Bone marrow (tissue), 2 donors: ENCODE measurements at places on chromosomes 3 and 15.

DNA sequence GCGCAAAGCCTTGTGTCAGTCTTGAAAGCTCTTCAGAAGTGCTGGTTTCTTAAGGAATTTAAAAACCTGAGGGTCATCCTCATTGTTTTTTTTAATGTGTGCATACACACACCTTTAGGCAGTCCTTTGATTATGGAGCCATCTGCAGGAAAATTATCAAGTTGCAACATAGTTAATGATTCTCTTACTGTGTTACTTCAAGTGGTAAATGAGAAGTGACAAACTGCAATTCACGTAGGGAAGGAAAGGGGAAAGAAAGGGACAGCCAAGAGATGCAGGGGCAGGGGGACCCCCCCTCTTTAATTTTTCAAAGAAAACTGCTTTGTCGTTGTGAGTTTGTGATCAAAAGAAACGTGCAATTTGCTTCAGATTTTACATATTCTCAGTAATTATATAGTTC is 162.4 kb upstream of the CGNL1 start:
- DNase-seq = peak; percentile 47

DNA sequence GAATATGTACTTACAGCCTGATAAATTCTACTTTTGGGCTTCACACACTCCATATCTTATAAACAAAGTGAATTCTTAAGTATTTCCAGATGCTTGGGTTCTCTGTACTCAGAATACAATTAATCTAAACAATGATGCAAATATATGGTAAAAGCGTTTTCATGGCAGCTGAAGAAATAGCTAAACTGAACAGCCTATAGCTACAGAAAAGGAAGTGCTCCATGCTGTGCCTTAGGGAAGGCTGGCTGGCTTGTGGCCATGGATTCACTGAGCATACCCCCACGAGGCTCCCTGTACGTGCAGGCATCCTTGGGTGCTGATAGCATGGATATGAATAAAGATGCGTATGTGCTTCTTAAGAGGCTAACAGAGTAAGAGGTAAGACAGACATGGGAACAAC is 264.0 kb downstream of the KLF13 start:
- DNase-seq = no peak

- DNase-seq = no peak
These were observed 600.0 kb downstream of the ROBO1 start for GRCh38 chr3:79167651-79168416.

DNA sequence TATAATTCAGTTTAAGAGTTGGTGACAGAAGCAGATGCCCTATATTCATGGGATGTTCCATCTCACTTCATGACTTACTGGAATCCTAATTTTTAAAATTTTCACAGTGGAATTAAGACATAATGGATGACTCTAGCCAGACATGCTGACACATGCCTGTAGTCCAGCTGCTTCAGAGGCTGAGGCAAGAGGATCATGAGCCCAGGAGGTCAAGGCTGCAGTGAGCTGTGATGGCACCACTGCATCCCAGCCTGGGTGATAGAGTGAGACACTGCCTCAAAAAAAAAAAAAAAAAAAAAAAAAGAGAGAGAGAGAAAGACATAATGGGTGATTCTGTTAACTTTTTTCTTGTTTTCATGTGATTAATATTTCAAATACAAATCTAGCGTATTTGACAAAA is 123.6 kb downstream of the KLHL25 start:
- DNase-seq = no peak

DNA sequence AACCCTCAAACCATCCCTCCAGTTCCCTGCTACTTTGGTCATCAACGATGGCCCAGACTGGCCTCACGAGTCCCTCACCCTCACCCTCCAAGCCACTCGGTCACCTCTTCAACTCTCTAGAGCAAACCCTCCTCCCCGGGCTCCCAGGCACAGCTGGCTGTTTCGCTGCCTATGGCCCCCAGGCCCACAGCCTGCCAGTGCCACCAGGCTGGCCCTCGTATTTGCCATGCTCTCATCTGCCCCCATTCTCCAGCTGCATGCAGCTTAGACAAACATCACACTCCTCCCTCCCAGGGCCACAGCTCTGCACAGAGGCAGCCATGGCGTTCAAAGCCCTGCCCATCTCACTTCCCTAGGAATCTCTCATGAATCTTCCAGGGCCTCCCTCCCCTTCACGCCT is 13.8 kb downstream of the RAB43 start:
- no peak for DNase-seq

GRCh38 chr15:97968380-97968779 is 7.9 kb downstream of the ARRDC4 start:
- DNase-seq = no peak

GRCh38 chr3:86934851-86935250 is 56.1 kb downstream of the VGLL3 start:
- no peak for DNase-seq

GRCh38 chr15:69476704-69477473 is 24.3 kb downstream of the RPLP1 start:
- no peak for DNase-seq

- no peak for DNase-seq
These were observed 85.6 kb downstream of the RAP2B start for GRCh38 chr3:153247331-153248330.

DNA sequence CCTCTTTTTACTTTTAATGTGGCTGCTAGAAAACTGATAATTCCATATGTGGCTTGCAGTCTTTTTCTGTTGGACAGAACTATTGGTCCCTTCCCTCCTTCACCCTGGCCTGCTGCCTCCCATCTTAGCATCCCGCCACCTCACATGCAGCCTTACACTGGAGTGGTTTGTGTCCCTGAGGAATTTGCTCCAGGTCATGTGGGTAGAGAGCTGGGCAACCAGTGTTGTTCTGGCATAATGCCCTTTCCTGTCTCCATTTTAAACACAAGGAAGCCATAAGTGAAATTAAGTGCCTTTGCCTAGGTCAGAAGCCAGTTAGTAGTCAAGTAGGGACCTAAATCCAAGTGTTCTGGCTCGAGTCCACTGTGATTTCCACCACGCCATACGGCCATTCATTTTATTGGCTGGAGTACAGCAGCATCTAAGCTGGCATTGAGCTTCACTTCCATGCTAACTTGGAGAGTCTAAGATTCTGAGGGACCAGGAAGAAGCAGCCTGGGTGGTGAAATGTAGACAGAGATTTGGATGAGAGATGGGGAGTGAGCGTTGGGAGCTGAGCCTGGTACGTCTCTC is 46.0 kb upstream of the PLXNA1 start:
- no peak for DNase-seq
